Activated CD8-positive, alpha-beta T cell treated with anti-CD3 and anti-CD28 coated beads, Interleukin-2, amount 10 ng/mL, durations not matched to agents 7 days and 5 days (primary cell): ENCODE measurements at places on chromosomes 11 and 22. TPM values are rescaled to one million over a fixed set of nuclear protein-coding genes. Genes with fewer than 3 reads are reported as not detected.
A peak's percentile ranks its signal among the peaks of the same experiment; 100 is the strongest.

DNA sequence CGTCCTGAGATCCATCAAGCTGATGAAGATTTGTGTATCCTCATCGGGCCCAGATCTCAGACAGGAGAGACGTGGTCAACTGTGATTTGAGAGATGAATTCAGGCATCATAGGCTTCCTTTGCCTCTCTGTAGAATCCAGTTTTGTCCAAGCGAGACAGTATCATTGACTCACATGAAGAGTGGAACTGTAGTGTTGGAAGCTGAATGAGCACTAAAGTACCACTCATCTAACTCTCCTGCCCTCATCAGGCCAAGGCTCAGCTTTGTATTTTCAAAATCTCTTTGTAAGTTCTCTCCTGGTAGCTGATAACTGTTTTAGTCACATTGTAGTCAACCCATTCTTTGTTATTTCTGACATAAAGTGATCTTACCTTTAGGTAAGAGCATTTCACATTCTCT lies 85.1 kb downstream of the KIRREL3 start:
- DNase-seq: no peak

DNA sequence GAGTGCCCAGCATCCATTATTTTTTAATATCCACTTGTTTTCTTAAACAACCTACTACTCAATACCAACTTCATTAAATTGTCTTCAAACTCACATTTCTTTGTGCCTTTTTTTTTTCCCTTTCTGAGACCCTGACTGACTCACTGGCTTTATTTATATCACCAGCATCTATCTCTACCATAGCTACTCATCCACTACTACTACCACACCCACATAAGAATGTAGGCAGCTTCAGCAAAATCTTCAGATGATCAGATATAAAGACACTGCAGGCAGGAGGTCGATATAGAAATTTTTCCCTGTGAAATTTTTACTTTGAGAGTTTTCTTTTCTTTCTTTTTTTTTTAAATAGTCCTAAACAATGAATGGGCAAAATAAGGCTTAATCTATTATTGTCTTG lies 2.2 kb downstream of the OR56B1 start:
- DNase-seq: no peak

- no peak for DNase-seq
These were observed 646.0 kb downstream of the OPCML start for GRCh38 chr11:132886335-132886734.

GRCh38 chr11:9660886-9661285 lies 3.0 kb upstream of the SWAP70 start:
- DNase-seq: no peak

- no peak for DNase-seq
These were observed 68.3 kb upstream of the CRYBB3 start for GRCh38 chr22:25131198-25131887.

- DNase-seq: no peak
These were observed 19.1 kb downstream of the IRAG1 start for GRCh38 chr11:10674440-10674855.

DNA sequence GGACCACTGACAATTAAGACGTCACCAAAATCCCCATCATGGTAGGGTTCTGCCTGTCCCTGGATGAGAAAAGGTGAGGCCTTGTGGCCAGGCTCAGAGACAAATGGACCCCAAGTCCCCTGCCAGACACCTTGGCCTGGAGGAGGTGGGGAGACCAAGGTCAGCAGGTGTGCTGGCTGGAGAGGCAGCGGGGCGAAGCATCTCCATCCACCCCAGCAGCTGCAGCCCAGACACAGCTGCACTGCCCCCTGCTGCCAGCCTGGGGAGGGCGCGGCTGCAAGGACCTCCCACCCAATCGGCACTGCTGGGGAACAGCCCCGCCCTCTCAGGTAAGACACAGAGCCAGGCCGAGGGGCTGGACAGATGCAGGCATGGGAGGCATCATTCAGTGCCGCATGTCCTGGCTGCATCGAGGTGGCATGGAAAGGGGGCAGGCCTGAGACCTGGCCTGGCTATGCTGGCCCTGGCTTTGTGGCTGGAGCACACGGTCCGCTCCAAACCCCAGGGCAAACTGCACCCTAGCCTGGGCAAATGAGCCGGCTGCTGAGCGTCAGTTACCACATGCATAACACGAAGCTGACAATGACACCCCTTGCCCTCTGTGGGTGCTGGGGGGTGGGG lies 12.2 kb upstream of the MFNG start:
- peak; percentile 80 for DNase-seq

GRCh38 chr22:35443790-35444684 lies 44.1 kb downstream of the MCM5 start:
- DNase-seq: no peak

GRCh38 chr11:32438866-32439489 lies 3.6 kb upstream of the WT1 start:
- no peak for DNase-seq

- DNase-seq: no peak
These were observed 14.6 kb downstream of the RBM4 start for GRCh38 chr11:66653123-66653522.

DNA sequence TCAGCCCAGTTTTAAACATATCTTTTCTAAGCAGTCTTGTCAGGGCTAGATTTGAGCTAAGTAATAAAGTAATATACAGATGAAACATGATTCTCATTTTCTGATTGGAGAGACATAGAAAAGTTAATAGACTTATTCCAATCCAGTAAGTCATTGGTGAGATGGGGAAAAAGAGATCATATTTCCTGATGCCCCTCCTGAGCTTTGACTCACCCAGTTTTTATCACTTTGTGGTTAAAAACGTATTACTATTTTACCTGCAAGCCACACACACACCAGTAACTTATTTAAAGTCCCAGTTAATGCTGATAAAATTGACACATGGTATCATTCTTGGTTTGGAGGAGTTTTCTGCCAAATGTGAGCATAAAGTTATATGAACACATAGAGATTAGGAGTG lies 306.8 kb downstream of the CADM1 start:
- no peak for DNase-seq

GRCh38 chr11:130790689-130791088 lies 125.6 kb downstream of the SNX19 start:
- DNase-seq: no peak

DNA sequence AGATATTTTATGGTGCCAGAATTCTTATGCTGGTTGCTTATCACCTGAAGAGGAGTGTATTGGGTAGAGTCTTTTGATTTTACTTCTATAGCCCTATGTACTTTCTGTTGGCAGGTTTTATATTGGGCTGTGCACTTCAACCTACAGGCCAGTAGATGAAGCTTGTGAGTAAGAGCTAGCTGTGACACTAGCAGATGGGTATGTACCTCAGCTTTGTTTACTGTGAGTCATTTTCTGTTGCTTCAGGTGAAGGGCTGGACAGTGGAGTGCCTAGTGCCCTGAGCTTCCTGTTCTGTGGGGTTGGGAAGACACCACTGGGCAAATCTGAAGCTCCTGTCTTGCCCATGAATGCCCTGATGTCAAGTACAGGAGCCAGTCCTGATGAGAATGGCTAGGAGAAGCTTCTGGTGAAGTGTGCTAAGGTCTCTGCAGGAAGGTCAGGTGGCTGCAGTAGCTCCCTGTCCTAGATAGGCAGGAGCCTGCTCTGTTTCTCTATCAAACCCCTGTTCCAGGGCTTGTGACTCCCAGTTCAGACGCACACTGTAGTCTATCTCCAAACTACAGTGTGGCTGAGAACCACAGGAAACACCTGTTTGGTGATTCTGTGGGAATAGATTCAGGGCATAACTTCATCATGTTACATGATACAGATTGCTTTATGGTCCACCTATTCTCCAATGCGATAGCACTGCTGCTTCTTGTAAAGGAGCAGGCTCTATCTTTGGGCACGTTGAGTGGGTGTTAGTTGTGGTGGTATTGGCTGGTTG lies 755.7 kb downstream of the KCNA4 start:
- no peak for DNase-seq

- peak; percentile 74 for DNase-seq
These were observed 1.7 kb downstream of the SMTN start for GRCh38 chr22:31082606-31083376.

- DNase-seq: no peak
These were observed 14.1 kb downstream of the BTBD10 start for GRCh38 chr11:13448876-13449275.

GRCh38 chr11:75782540-75783263 lies 14.1 kb downstream of the DGAT2 start:
- DNase-seq: no peak

GRCh38 chr11:115155978-115156377 lies 348.2 kb downstream of the CADM1 start:
- no peak for DNase-seq

The OR6T1 gene
- not detected for total RNA-seq

The POLDIP3 gene
- 80.6 TPM for total RNA-seq

The PRG3 gene
- not detected for total RNA-seq

The KRTAP5-10 gene
- total RNA-seq: not detected

The C11orf86 gene
- total RNA-seq: not detected

The MUC6 gene
- total RNA-seq: not detected

The C11orf16 gene
- not detected for total RNA-seq

The SLC22A12 gene
- total RNA-seq: not detected

The SCN4B gene
- total RNA-seq: 0.05 TPM

The UCP3 gene
- total RNA-seq: 2.9 TPM

The MRGPRF gene
- total RNA-seq: not detected

The CRYBB3 gene
- not detected for total RNA-seq

The FJX1 gene
- 0.11 TPM for total RNA-seq

The CASP12 gene
- total RNA-seq: not detected

The CASP1 gene
- 87.6 TPM for total RNA-seq

The FIBIN gene
- not detected for total RNA-seq

The MAPK8IP2 gene
- 0.31 TPM for total RNA-seq
